ENCODE measurements at places on chromosomes 6 and 20. TPM values are rescaled to one million over a fixed set of nuclear protein-coding genes. Genes with fewer than 3 reads are reported as not detected.

- DNase-seq = no peak
Observed at GRCh38 chr6:37685261-37685660, 12.4 kb downstream of the MDGA1 start.

DNA sequence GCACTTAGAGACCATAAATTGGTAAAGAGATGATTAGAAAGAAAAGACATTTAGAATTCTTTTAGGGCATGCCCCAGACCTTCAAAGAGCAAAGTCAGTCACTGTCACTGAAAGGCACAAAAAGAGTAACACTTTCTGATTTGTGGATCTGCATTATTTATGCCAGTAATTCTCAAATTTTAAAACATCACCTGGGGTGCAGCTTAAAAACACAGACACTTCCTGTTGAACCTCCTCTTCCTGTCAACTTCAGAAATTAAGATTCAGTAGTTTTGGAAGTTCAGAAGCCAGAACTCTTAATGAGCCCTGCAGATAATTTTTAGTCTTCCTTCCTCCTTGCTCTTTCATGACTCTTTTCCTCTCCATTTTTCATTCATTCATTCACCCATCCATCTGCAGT lies 137.5 kb downstream of the NRN1 start:
- no peak for DNase-seq

DNA sequence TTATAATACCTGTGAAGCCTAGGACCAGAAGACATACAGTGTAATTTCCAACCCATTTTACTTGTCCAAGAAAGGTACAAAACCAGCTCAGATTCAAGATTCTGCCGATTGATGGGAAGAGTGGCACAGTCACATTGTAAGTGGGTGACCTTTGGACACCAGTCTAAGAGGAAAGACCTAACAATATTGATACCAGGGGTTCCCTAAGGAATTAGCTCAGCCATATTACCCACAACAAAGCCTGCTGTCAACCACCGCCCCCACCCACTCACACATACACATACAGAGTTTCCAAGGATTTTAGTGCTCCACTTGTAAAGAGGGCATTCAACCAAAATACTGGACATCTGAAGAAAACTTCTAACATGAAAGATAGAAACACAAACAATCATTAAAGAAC lies 27.9 kb upstream of the TMEM181 start:
- DNase-seq = no peak

DNPH1 gene
- total RNA-seq = 108 TPM

GRCh38 chr20:38303908-38304379 lies at the start of gene BPI:
BPI (plus strand) TSS chr20:38304156; CDS start chr20:38304224, 68 bp downstream.
- DNase-seq = no peak

DNA sequence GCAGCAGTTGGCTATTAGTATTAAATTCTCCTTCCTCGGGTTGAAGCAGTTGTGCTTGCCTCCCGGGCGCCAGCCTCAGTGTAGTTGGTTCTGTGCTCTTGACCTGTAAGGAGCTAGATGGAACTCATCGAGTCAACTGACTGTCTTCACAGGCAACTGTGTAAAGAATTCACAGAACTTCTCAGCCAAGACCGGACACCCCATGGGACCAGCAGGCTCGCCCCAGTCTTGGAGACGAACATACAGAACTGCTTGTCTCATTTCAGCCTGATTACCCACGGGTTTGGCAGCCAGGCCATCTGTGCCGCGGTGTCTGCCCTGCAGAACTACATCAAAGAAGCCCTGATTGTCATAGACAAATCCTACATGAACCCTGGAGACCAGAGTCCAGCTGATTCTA lies 8.5 kb downstream of the TFAP2C start:
- no peak for DNase-seq

DNA sequence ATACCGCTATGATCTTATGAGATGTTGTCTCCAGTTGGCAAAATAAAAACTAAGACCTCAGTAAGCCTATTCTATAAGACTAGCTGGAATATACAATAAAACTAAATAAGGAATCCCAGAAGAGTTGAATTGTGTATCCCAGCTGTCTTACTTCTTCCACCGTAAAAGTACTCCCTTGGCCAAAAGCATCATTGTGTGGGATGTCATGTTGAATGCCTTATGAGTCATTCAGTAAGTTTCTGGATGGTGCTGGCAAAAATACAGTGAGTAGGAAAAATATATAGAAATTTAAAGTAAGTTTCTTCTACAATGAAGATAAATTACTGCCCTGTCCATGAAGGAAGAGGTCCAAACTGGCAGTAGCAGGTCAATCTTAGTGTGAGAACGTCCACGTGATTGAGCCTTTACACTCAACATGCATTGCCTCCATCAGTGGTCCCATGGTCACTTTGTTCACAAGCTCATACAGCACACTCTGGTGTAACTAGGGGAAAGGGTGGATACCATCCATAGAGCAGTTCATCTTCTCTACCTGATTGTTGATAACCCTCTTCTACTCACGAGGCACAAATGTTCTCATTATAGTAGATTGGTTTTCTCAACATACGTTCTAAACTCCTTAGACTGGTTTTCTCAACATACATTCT lies 13.7 kb upstream of the ZNF318 start:
- no peak for DNase-seq

DNA sequence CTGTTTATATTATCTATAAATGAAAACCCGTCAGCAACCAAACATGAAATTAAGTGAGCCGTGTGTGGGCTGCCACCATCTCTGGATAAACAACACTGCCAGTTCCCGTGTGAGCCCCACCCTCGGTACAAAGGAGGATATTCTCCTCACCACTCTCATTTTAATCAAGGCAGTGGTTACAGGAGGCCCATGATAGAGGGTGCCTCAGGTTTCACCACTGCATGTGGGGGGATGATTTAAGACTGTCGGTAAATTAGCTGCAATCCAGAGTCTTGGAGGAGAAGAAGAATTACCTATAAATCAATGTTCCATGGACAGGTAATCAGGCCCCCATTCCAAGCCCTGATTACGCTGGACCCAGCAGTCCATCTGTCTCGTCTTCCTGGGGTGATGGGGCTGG lies 361.6 kb upstream of the SULF2 start:
- no peak for DNase-seq

RFX6 gene
- 0.08 TPM for total RNA-seq

GRCh38 chr6:4665489-4666417 lies 110.5 kb upstream of the CDYL start:
- no peak for DNase-seq

ABHD16B gene
- not detected for total RNA-seq

SCP2D1 gene
- total RNA-seq = not detected

GRCh38 chr6:1574083-1574761 lies 35.5 kb upstream of the FOXC1 start:
- DNase-seq = no peak

- DNase-seq = no peak
Observed at GRCh38 chr6:109498052-109498451, 15.0 kb upstream of the ZBTB24 start.

GRCh38 chr6:29014729-29015608 lies 9.9 kb upstream of the ZNF311 start:
- DNase-seq = no peak

DNA sequence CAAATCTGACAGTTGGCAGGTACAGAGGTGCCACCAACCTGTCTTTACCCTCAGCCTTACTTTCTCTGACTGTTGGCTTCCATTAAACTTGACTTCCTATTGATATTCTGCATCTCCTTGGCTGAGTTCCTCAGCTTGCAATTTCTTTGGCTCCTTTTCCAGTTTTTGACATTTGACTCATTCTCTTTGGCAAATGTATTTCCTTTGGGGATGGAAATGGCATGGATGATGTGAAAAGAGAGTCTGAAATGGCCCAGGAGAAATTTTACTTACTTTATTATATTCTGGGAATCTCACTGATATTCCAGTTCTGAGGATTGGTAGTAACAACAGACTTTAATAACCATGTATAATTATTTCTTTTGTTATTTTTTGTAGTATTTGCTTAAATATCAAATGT lies 255.2 kb downstream of the CD109 start:
- DNase-seq = no peak

- no peak for DNase-seq
Observed at GRCh38 chr20:24450624-24451376, 18.6 kb upstream of the SYNDIG1 start.

DNA sequence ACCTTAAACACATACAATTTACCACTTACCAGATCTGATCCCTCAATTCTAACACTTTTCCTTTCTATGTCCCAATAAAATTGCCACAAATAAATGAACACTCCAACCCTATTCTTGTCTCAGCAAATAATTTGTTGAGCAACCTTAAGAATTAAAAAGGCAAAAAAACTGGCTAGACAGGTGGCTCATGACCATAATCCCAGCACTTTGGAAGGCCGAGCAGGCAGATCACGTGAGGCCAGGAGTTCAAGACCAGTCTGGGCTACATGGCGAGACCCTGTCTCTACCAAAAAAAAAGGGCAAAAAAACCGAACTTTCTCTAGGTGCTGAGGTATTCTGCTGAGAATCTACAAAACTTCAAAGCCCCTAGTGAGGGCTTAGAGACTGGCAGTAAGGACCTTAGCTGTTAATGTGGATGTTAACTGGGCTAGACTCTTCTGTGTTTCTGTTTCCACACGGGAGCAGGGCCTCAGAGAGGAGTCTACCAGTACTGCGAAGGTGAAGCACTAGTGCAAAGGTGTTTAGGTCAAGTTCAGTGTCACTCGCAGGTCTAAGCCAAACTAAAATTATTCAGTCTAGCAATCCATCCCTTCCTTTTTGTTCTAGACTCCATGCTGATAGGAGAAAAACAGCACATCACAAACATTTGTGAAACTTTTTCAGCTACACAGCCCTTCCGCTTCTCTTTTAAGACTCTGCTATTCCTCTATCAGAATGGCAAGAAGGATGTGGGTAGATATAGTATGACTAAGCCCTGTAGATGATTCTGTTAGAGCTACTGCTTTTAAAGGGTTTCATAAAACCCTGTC lies 2.6 kb downstream of the FASTKD5 start:
- no peak for DNase-seq

DNA sequence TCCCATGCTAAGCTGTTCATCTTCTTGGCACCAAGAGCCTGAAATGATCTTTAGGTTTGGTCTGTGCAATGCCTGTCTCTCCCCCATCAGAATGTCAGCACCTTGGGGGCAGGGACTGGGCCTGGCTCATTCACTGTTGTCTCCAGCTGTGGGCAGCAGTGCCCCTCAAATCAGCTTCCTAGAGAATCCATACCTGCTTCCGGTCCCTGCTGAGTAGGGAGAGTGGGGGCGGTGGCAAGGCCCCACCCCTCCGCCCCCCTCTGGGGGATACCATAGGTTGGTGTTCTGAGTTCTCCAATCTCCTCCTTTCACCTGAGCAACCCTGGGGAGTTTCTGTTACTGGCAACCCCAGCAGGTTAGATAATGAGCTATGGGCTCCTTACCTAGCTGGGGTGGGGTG lies 19.2 kb upstream of the SPDEF start:
- DNase-seq = no peak

DNA sequence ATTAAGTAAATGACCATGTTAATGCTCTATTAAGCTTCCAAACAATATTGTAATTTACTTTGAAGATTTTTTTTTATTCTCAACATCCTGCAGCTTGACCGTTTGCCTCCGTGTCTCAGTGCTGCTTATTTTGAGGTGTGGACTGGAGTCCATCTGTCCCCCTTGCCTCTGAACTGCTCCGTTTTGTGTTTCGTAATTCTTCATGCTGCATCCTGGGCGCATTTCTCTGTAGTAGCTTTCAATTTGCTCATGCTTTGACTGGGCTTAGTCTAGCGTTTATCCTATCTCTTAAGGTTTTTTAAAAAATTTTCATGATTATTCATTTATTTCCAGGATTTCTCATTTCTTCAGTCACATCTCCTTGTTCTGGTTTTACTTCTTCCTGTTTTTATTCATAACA lies 37.8 kb downstream of the PTPN1 start:
- no peak for DNase-seq

DNA sequence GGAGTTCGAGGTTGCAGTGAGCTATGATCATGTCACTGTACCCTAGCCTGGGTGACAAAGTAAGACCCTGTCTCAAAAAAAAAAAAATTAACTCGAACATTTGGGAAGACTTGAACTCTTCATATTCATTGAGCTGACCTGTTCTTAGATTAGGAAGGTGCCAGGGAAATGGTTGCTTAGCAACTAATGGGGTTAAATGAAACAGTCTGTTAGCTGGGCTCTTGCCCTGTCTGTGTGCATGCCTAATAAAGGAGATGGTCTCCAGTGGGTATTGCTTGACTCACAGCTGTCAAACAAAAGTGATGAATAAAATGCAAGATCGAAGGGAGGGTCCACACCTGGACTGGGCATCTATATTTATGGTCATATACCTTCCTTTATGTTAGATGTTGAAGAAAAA lies 101.8 kb downstream of the KLHL32 start:
- DNase-seq = no peak

RAB5IF gene
- total RNA-seq = 190 TPM

Data from SK-MEL-5 (cell line).